Colonic mucosa (tissue), 4 donors: ENCODE measurements at places on chromosomes 2 and 18. TPM values are rescaled to one million over a fixed set of nuclear protein-coding genes. Genes with fewer than 3 reads are reported as not detected.

FAM168B gene
- 93.5 TPM for total RNA-seq

ARHGAP28 gene
- 2.9 TPM for total RNA-seq

CDH19 gene
- total RNA-seq, result 3.6 TPM

ID2 gene
- total RNA-seq, result 108 TPM

NDUFV2 gene
- 203 TPM for total RNA-seq

PKP4 gene
- 67.3 TPM for total RNA-seq

ABCB11 gene
- total RNA-seq, result 1.1 TPM

GALNT5 gene
- 52.4 TPM for total RNA-seq

LIMS1 gene
- 34.1 TPM for total RNA-seq

MAP3K19 gene
- total RNA-seq, result not detected

- no peak overlapping the region for H3K4me3 ChIP-seq
- H3K36me3 ChIP-seq, result no peaks in the 10 kb centered on the region
- H3K27me3 ChIP-seq, result no peaks in the 10 kb centered on the region
- H3K4me1 ChIP-seq, result no peaks in the 10 kb centered on the region
- no peak for DNase-seq
Measured at GRCh38 chr2:29900971-29901633, 20.3 kb downstream of the ALK start.

GRCh38 chr2:20370191-20370590 is 19.5 kb upstream of the PUM2 start:
- H3K27ac ChIP-seq, result no peak overlapping the region
- H3K36me3 ChIP-seq, result no peaks in the 10 kb centered on the region
- H3K4me1 ChIP-seq, result no peaks in the 10 kb centered on the region
- H3K27me3 ChIP-seq, result no peaks in the 10 kb centered on the region

GRCh38 chr2:113965644-113966043 is 75.8 kb downstream of the ACTR3 start:
- DNase-seq, result peak; percentile 50
- no peak overlapping the region for H3K4me3 ChIP-seq
- no peaks in the 10 kb centered on the region for H3K27me3 ChIP-seq
- no peak overlapping the region for H3K27ac ChIP-seq

DNA sequence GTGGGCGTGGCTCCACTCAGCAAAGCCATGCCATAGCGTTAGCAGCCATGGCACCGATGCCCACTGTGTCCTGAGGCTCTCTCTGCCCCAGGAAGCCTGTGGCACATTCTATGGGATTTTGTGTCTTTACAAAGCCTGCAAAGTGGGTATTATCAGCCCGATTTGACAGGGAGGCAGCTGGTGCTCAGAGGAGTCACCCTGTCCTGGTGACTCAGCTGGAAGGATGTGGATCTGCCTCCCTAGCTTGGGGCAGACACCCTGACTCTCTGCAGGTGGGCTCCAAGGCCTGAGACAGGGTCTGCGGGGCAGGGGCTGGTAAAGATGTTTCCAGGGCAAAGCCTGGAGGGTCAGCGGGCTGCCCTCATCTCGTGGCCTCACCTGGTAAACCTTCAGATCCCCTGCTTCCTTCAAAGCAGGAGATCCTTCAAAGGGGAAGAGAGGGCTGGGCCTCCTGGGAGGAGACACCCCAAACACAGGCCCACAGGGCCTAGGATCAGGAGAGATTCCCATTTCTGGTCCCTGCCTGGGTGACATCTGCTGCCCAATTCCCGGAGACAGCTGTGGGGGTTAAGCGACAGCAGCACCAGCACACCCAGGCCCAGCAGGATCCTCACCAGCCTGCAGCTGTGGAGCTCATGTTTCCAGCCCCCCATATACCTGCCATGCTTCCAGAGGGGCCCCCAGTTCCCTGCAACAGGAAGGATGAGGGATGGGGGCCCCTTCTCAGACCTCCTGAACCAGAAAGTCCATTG is 3.0 kb upstream of the ASB1 start:
- H3K27me3 ChIP-seq, result no peaks in the 10 kb centered on the region
- H3K4me3 ChIP-seq, result no peak overlapping the region
- H3K4me1 ChIP-seq, result no peaks in the 10 kb centered on the region
- DNase-seq, result peak; percentile 14
- no peak overlapping the region for H3K27ac ChIP-seq
- no peaks in the 10 kb centered on the region for H3K36me3 ChIP-seq

DNA sequence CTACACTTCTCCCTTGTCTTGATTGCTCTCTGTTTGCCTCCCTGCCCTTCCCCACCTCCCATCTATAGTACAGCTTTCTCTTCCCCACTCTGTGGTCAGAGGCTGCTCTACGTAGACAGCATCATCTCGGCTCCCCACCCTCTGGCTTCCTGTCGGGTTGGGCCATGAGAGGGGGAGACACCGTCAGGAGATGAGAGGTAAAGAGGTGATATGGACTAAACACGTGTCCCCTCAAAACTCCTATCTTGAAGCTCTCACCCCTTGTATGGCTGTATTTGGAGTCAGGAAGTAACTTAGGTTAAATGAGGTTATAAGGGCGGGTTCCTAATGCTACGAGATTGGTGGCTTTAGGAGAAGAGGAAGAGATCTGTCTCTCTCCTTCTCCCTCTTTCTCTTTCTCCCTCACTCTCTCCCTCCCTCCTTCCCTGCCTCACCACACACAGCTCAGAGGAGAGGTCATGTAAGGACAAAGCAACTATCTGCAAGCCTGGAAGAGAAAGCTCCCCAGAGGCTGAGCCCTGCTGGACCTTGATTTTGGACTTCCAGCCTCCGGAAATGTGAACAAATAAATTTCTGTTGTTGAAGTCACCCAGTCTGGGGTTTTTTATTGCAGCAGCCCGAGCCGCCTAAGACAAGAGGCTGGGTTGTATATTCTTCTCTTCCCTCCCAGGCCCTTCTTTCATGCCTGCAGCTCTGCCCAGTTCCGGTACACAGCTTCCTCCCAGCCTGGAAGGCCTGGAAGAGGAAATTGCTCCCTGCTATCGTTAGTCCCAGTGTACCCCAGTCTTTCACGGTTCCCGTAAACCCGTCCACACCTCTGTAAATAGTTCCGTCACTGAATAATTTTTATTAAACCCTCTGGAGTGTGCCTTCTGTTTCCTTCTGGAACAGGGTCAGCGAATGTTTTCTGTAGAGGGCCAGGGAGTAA is 138.0 kb downstream of the AKAIN1 start:
- H3K27ac ChIP-seq, result no peak overlapping the region
- no peaks in the 10 kb centered on the region for H3K4me1 ChIP-seq
- H3K27me3 ChIP-seq, result no peaks in the 10 kb centered on the region

GRCh38 chr18:11577271-11578112 is 31.9 kb upstream of the SLC35G4 start:
- no peaks in the 10 kb centered on the region for H3K4me1 ChIP-seq
- no peak overlapping the region for H3K27ac ChIP-seq
- H3K27me3 ChIP-seq, result no peaks in the 10 kb centered on the region
- no peak overlapping the region for H3K4me3 ChIP-seq
- H3K36me3 ChIP-seq, result no peaks in the 10 kb centered on the region
- no peak for DNase-seq

GRCh38 chr2:179165356-179166000 is 99.2 kb downstream of the SESTD1 start:
- H3K4me1 ChIP-seq, result no peaks in the 10 kb centered on the region
- H3K36me3 ChIP-seq, result no peaks in the 10 kb centered on the region
- no peak for DNase-seq
- no peaks in the 10 kb centered on the region for H3K27me3 ChIP-seq

- DNase-seq, result no peak
- no peak overlapping the region for H3K27ac ChIP-seq
- H3K4me3 ChIP-seq, result no peak overlapping the region
- H3K4me1 ChIP-seq, result no peaks in the 10 kb centered on the region
- no peaks in the 10 kb centered on the region for H3K27me3 ChIP-seq
Measured at GRCh38 chr18:2148823-2149222, 422.5 kb downstream of the METTL4 start.

GRCh38 chr2:101844055-101844635 is 146.6 kb downstream of the MAP4K4 start:
- H3K4me3 ChIP-seq, result no peak overlapping the region
- no peaks in the 10 kb centered on the region for H3K4me1 ChIP-seq
- H3K27ac ChIP-seq, result no peak overlapping the region
- H3K27me3 ChIP-seq, result no peaks in the 10 kb centered on the region
- H3K36me3 ChIP-seq, result no peaks in the 10 kb centered on the region

GRCh38 chr18:30486856-30487255 is 555.7 kb downstream of the DSC3 start:
- H3K4me3 ChIP-seq, result no peak overlapping the region
- H3K27ac ChIP-seq, result no peak overlapping the region
- no peaks in the 10 kb centered on the region for H3K27me3 ChIP-seq
- DNase-seq, result no peak

GRCh38 chr18:10523544-10523943 is 2.3 kb upstream of the NAPG start:
- no peak overlapping the region for H3K27ac ChIP-seq
- H3K27me3 ChIP-seq, result no peaks in the 10 kb centered on the region
- DNase-seq, result no peak
- no peaks in the 10 kb centered on the region for H3K36me3 ChIP-seq
- peaks cover 8% of the 10 kb centered on the region for H3K4me1 ChIP-seq

- H3K4me1 ChIP-seq, result no peaks in the 10 kb centered on the region
- DNase-seq, result no peak
- no peak overlapping the region for H3K4me3 ChIP-seq
- H3K27me3 ChIP-seq, result no peaks in the 10 kb centered on the region
Measured at GRCh38 chr18:24031916-24032315, 17.4 kb downstream of the TTC39C start.

- H3K27me3 ChIP-seq, result no peaks in the 10 kb centered on the region
- H3K4me3 ChIP-seq, result no peak overlapping the region
- DNase-seq, result no peak
- no peaks in the 10 kb centered on the region for H3K4me1 ChIP-seq
Measured at GRCh38 chr18:48749768-48750167, 201.0 kb downstream of the SMAD7 start.

DNA sequence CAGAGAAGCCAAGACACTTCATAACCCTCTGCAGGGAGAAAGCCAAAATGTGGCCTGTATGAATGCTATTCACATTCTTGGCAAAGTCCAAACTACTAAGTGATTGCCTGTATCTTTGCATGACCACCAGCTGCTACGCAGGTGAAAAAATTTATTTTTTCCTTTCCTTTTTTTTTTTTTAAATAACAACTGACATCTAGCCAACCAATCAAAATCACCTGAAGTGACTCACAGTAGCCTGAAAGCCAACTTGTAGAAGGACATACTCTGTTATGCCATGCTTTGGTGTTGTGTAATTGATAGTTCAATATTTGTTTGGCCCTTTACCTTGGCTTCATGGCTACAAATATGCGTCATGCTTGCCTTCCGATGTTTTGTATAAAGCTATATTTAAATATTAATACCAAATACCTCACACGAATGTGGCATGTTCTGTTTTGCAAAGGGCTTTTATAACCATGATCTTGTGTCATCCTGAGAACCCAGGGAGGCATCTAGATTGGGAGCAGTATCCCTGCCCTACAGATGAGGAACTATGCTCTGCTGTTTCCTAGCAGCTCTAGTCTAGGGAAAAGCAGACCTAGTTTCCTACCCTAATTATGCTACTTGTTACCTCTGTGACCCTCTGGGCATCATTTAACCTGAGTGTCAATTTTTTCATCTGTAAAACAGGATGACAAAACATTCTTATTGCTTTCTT is 102.1 kb downstream of the MYOM1 start:
- no peak overlapping the region for H3K27ac ChIP-seq
- DNase-seq, result no peak
- no peaks in the 10 kb centered on the region for H3K4me1 ChIP-seq
- no peaks in the 10 kb centered on the region for H3K27me3 ChIP-seq
- H3K36me3 ChIP-seq, result no peaks in the 10 kb centered on the region
- H3K4me3 ChIP-seq, result no peak overlapping the region

DNA sequence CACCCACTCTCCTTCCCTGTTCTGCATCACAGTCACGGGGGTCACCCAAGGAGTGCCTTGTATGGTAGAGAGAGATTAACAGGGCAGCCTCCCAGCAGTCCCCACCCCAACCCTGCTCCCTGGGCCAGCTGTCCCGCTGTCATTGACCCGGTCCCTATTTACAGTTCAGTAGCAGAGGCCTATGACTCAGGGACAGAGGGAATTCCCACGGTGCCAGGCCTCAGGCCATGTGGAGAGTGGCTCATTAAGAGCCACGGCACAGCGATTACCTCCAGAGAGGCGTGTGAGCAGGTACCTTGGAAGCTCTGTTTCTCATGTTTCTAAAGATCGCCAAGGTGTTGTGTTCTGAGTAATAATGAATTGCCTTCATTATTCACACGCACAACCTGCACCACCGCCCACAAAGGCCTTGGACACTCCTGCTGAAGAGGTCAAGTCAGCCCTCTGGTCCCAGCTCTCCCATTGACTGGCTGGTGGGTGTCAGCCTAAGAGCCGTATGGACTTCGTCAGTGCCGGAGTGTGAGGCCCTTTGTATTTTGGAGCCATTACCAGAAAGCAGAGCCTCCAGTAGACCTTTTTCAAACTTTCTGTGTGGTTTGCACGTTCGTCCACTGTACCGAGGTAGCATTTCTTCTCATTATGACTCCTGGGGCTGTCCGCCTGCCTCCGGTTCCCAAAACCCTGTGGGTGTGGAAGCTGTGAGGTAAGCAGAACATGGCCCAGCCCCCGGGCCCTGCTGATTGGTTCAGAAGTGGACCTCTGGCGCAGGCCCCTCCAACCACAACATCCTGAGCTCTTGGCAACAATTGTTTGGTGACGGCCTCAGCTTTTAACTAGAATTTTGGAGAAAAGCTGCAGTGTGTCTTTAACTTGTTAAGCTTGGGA is 47.0 kb downstream of the SERTAD2 start:
- H3K27me3 ChIP-seq, result no peaks in the 10 kb centered on the region
- no peak overlapping the region for H3K4me3 ChIP-seq
- H3K27ac ChIP-seq, result peak overlapping the region; percentile 61
- DNase-seq, result peak; percentile 84

- no peak overlapping the region for H3K4me3 ChIP-seq
- no peaks in the 10 kb centered on the region for H3K36me3 ChIP-seq
- H3K27ac ChIP-seq, result no peak overlapping the region
- DNase-seq, result no peak
Measured at GRCh38 chr2:190351955-190352354, 8.6 kb downstream of the INPP1 start.

GRCh38 chr2:86543335-86543734 is 19.9 kb downstream of the CHMP3 start:
- H3K4me3 ChIP-seq, result no peak overlapping the region
- no peak overlapping the region for H3K27ac ChIP-seq
- no peaks in the 10 kb centered on the region for H3K27me3 ChIP-seq

- H3K27me3 ChIP-seq, result no peaks in the 10 kb centered on the region
- peak overlapping the region; percentile 51 for H3K4me3 ChIP-seq
- peaks cover 4% of the 10 kb centered on the region for H3K4me1 ChIP-seq
- no peak for DNase-seq
- H3K36me3 ChIP-seq, result no peaks in the 10 kb centered on the region
Measured at GRCh38 chr2:235492850-235493344, 946 bp upstream of the AGAP1 start.

DNA sequence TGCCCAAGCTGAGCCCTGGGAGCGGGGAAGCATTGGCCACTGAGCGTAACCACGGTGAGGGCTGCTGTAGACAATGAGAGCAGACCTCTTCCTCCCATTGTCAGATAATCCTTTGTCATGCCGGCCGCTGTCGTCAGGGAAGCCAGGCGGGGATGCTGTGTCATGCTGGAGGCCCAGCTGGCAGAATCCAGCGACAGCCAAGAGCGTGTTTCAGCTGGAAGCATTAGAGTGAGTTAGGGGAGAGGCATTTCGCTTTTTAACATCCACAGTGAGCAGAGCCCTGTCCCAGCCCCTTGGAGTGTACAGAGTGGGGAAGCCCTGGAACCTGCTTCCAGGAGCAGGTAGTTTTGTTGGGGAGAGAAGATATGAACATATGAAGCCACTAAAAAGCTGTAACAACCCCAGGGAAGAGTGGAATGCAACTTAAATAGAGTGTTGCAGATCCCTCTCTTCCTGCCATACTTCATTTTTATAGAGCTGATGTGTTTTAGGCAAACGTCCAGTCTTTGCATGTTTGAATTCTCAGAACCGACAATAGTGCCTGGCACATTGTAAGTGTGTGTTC is 7.0 kb downstream of the CTIF start:
- no peak overlapping the region for H3K4me3 ChIP-seq
- H3K4me1 ChIP-seq, result no peaks in the 10 kb centered on the region
- H3K27me3 ChIP-seq, result no peaks in the 10 kb centered on the region
- no peak overlapping the region for H3K27ac ChIP-seq
- H3K36me3 ChIP-seq, result no peaks in the 10 kb centered on the region
